ENCODE measurements at places on chromosomes 12 and 14.

GRCh38 chr12:123983822-123984485, 10.9 kb downstream of the ZNF664 start:
- DNase-seq = no peak

- DNase-seq = no peak
Measured at GRCh38 chr14:101189962-101190560, 286.5 kb upstream of the RTL1 start.

- DNase-seq = no peak
Measured at GRCh38 chr12:32198555-32198954, 91.9 kb downstream of the BICD1 start.

DNA sequence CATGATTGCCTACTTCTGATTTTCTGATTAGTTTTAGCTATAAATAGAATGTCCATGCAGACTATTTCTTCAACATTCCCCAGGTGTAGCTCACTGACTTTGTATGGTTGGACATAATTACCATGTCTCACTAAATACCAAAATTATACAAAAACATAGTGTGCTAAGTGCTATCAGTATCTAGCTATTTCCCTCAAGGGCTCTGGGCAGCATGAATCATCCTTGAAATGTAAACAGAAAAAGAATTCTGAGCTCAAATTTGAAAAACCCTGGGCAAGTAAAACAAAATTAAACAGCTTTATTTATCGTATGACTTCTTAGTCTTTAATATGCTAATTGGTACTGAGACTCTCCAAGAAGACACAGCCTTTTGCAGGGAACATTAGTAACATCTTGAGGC, 82.9 kb downstream of the SPATA7 start:
- DNase-seq = no peak

DNA sequence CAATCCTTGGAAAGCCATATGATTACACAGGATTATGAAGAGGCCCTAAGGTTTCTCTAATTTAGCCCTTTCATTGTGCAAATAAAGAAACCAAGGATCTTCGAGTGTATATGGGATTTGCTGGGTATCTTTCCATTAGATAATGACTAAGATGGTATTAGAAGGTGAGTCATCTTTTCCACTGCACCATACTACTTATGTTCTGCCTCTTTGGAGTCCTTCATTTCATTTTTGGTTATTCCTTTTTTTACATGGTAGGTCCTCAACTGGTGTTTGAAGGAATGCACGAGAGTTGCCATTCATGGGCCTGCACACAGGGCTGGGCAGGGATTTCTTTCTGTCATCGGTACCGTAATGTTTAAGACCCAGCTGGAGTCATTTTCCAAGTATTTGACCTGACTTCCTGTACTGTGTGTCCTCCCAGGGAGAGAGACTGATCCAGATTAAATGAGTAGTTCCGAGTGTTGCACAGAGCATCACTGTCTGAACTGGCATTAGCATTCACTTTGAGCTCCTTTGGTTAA, 85.7 kb downstream of the BORCS5 start:
- no peak for DNase-seq

- DNase-seq = no peak
Measured at GRCh38 chr12:1845886-1846285, 25.5 kb downstream of the LRTM2 start.

- DNase-seq = no peak
Measured at GRCh38 chr12:79935624-79936345, 888 bp upstream of the PPP1R12A start.

GRCh38 chr12:24462946-24463345, 486.0 kb downstream of the BCAT1 start:
- DNase-seq = no peak

DNA sequence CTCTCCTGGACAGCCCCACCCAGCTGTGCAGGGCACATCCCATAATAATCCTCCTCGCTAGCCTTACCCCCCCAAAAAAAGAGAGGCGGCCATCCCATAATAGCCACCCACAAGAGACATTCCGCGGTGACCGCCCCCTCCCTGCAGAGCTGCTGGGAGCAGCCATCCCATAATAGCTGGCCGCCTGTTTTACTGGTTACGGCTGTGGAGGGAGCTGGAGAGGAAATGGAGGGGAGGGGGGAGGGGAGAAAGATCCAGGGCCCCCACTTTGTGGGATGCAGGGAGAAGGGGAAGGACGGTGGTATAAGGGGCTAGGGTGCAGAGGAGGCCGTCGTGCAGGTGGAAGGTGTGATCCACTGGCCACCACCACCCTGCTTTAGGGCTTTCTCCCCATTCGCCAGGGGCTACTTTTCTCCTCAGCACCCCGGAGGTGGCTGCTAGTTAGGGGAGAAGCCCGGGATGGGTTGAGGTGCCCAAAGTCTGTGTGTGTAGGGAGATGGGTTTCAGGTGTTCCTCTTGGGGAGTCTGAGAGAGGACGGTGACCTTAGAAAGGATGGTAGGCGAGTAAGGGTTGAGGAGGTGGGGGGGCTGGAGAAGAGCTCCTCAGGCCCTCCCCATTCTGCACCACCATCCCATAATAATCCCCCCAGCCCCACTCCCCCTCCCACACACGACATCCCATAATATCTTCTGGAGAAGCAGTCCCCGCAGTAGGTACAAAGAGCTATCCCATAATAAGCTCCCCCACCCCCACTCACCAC, 6.0 kb upstream of the CHD4 start:
- peak; percentile 41 for DNase-seq

GRCh38 chr14:94380225-94381148, 7.9 kb downstream of the SERPINA1 start:
- no peak for DNase-seq

DNA sequence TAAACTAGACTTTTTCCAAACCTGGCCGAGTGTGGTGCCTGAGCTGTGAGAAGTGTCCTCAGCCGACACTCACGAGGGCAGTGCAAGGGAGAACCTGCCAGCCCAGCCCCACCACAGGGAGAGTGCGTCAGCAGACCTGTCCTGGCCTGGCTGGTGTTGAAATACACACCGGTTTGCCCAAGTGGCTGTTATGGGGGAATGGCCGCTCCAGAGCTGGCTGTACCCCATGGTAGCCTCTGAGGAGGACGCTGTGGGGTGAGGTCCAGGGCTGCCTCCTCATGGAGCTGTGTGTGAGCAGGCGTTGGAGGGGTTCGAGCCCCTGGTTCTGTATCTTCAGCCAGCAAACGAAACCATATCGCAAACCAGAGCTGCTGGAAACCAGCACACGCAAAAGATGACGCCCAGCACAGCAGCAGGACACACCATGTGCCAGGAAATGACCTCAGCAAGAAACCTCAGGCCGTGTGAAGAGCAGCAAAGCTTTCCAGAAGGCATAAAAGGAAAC, 9.4 kb downstream of the ANKRD9 start:
- no peak for DNase-seq

- DNase-seq = no peak
Measured at GRCh38 chr12:102317155-102317554, 119.5 kb upstream of the PMCH start.

GRCh38 chr14:35147186-35147585, 24.8 kb downstream of the PRORP start:
- no peak for DNase-seq
